ENCODE measurements at places on chromosomes 11 and 22. TPM values are rescaled to one million over a fixed set of nuclear protein-coding genes. Genes with fewer than 3 reads are reported as not detected.

Gene TBX1
- total RNA-seq = 3.6 TPM

Gene TESMIN
- 10.8 TPM for total RNA-seq

Gene THOC5
- total RNA-seq = 41.0 TPM

Gene SNX32
- not detected for total RNA-seq

Gene VWCE
- 18.6 TPM for total RNA-seq

Gene TMEM184B
- total RNA-seq = 128 TPM

Gene IGLL5
- not detected for total RNA-seq

Gene C22orf15
- 0.41 TPM for total RNA-seq

Gene TANGO2
- 42.2 TPM for total RNA-seq

Gene MRGPRF
- total RNA-seq = 0.24 TPM

Gene GLYATL1
- total RNA-seq = not detected

Gene CRY2
- 11.2 TPM for total RNA-seq

Gene SULT4A1
- total RNA-seq = 1.5 TPM

Gene JAML
- total RNA-seq = not detected

All from glomerular endothelial cell (primary cell).